ENCODE measurements at places on chromosomes 4 and X.
A peak's percentile ranks its signal among the peaks of the same experiment; 100 is the strongest.

DNA sequence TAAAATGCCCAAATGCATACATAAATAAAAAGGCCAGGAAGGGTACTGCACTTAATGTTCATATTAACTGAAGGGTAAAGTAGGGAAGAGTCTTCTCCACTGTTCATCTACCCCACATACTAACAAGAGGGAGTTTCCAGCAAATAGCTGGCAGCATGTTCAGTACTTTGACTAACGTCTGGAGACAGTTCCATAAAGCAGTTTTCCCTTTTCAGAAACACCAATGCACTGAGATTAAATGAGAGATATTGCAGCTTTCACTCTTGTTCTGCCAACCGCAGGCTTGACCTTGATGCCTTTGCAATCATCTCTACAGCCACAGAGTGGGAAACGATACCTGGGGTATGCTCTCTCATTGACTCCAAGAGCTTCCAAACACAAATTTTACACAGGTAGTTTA, 2123.1 kb upstream of the TENM3 start:
- no peak for DNase-seq

GRCh38 chr4:173274744-173275143, 59.4 kb downstream of the HMGB2 start:
- DNase-seq, result no peak

DNA sequence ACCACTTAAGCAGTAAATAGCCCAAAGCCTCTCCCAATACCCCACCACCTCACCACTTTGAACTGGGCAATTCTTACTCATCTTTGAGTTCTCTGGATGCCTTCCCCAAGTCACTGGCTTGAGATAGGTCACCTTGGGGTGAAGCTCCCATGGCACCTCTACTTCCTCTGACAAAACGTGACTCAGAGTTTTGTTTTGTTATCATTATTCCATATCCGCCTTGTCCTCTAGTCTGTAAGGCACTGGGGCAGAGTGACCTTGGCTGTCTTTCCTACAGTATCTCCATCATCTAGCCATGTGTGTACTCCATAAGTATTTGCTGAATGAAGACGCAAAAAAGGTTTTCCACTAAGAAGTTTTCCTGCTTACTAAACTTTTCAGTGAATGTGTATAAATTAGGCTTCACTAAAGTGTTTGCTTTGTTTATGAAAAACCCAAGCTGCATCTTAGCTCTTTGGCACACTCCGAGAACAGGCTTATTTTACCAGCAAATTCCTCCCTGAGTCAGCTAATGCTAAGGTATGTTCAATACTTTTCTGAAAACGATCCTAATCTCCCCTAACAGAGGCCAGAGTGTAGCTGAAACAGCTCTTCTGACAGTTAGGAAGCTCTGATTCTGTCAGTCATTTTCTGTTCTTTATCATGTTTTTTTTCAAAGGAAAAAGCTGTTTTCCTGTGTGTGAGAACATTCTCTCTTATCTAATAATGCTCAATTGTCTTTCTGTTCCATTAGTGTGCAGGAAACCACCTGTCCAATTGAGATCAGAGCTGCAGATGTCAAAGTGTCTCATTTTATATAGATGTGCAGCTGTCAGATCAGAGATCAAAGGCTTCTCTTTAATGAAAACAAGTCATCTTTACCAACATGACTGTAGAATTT, 30.2 kb upstream of the TSPAN5 start:
- no peak for DNase-seq

GRCh38 chr4:33381816-33382215, 2661.6 kb downstream of the PCDH7 start:
- no peak for DNase-seq

- DNase-seq, result no peak
These were observed 252.8 kb upstream of the SLC7A11 start for GRCh38 chr4:138494931-138495330.

- no peak for DNase-seq
These were observed 141.2 kb downstream of the DHX15 start for GRCh38 chr4:24443200-24443599.

DNA sequence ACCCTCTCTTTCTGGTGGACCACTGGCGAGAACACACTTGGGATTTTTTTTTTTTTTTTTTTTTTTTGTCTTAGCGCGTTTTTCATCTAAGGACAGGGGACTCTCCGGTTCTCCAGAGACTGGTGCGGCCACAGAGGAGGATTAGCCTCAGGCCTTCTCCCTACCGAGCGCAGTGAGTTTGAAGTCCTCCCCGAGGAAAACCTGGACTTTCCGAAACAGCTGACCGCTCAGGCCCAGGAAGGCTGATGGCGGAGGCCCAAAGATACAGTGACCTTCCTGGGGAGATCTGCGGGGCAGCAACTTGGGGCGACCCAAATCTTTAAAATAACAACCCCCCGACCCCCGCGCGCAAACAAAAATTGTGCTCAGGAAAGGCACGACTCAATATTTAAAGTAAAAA, 9.2 kb downstream of the NKX3-2 start:
- no peak for DNase-seq

DNA sequence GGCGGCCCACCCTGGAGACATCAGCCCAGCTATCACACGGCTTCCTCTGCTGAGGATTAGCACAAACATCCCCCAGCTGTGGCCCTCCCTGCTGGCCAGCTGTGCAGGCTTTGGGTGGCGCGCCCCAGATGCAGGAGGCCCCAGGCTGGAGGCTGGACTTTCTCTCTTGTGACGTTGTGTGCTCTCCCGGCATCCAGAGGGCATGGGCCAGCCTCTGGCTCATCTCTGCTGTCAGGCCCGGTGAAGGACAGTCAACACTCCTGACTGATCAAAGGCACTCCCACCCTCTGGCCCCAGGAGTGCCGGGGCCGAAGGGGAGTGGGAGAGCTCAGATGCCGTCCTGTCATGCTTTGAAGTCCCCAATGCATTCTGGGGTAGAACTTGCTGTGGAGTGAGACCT, 29.9 kb upstream of the PJA1 start:
- no peak for DNase-seq

DNA sequence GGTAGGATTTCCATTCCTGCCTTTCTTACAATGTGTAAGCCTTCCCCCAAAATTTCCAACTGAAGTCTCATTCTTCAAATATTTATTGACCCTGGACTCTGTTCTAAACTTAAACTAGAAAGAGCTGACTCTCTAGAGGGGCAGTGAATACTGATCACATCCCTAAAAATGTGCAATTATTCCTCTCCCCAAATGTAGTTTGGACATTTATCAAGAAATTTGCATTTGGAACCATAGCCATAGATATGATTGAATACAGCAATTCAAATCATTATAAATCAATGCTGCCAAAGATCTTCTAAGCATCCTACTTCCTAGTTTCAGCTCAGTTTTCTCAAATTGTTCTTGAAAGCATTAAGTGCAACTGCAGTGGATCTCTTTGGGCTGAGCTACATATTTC, 525.7 kb downstream of the RAB28 start:
- no peak for DNase-seq

DNA sequence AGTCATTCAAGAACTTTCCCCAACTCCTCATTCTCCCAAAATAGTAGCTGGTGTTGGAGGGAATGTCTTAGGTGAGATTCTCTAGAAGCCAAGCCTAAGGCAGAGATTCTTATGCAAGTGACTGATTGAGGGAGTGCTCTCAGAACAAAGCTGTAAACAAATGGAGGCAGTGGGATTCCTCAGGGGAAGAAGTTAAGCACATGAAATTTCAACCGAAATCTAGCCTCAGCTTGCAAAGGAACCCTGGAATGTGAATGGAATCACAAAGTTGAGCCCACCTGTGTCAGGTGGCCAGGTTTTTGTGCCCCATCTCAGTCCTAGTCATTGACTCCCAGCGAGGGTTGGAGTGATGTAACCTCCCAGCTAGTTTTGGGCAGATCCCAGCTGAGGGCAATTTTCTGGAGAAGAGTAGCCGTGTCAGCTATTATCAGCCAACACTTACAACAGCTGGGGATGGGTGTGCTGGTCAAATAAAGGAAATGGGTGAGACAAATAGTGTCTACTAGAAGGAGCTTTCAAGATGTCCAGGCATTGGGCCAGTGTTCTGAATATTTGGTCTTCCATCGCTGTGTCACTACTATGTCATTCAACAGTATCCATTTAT, 29.7 kb upstream of the FGF2 start:
- no peak for DNase-seq

DNA sequence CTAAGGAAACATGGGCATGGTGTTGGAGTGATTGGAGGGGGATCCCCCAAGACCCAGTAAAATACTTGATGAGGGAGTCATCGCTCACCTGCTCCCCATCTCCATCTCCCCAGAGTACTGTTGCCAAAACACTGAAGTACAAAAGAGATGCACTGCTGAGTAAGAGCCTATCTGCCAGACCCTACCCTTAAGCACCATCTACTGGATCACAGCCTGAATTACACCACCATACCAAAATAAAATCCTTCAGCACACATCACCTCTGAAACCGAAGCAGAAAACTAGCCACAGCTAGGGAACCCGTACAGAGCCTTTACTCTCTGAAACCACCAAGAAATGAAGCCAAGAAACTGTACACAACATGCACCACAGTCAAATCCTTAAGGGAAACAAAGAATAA, 466.3 kb upstream of the ACTRT1 start:
- peak; percentile 18 for DNase-seq

GRCh38 chr4:170281027-170281426, 191.3 kb upstream of the AADAT start:
- DNase-seq, result no peak

- DNase-seq, result no peak
These were observed 131.9 kb downstream of the TBC1D19 start for GRCh38 chr4:26715636-26716242.

DNA sequence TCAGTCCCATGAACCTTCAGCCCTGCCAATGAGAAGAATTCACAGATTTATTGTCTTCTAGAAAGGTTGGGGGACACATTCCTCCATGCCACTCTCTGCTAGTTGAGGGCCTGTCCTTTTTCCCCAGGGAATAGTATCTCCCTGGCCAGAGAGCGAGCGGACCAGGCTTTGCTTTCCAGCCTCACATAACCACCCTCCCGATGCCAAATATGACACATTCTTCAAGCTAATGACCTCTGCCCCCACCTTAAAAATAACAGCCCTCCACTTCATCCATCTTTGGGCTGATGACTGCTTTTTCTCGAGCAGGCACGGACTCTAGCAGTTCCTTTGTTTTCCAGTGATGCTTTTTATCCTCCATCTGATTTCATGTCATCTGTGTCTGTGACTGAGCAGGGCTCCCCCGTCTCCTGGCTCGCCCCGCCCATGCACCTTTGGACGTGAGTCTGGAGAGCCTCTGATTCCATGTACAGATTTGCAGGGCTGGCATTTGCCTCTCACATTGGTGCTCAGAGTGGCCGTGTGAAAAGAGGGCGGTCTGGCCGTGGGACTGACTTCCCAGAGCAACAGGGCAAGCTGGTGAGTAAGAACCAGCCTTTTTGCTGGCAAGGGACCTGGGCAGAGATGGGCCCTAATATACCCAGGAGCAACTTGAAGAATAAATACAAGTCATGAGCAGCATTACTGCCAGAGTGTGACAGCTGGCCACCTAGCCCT, 279.8 kb downstream of the BCOR start:
- DNase-seq, result no peak

DNA sequence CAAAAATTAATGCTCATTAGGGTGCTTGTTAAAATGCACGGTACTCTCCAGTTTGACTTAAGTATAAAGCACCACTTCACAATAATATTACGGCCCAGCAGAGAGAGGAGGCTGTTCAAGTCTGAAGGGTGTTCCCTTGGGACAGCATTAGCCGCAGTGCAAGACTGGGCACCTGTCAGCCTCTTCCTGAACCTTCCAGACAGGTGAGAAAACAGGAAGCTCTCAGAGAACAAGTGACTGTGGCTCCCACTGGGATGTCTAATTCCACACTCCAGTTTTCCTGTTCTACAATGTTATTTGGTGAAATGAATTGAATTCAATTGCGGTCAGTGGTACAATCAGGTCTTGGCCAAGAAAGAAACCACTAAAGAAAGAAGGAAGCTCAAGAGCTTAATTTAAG, 414.4 kb downstream of the SMARCA1 start:
- DNase-seq, result peak; percentile 95

- DNase-seq, result no peak
These were observed 40.0 kb downstream of the UGT2B10 start for GRCh38 chr4:68855771-68856170.

DNA sequence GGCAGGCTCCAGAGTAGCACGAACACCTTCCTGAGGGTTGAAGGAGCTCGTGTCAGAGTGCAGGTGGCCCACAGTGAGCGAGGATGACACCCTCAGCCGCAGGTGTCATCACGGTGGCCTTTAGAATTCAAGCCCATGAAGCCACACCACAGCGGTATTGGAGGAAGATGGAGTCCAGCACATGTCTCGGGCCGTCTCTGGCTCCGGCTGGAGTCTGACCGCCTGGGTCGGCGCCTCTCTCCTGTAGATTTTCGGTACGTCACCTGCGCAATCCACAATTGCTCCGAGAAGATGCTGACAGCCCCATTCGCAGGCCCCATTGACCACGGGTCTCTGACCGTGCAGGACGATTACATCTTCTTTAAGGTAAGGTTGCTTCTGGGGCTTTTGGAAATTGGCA, 229.4 kb upstream of the PSAPL1 start:
- DNase-seq, result no peak

DNA sequence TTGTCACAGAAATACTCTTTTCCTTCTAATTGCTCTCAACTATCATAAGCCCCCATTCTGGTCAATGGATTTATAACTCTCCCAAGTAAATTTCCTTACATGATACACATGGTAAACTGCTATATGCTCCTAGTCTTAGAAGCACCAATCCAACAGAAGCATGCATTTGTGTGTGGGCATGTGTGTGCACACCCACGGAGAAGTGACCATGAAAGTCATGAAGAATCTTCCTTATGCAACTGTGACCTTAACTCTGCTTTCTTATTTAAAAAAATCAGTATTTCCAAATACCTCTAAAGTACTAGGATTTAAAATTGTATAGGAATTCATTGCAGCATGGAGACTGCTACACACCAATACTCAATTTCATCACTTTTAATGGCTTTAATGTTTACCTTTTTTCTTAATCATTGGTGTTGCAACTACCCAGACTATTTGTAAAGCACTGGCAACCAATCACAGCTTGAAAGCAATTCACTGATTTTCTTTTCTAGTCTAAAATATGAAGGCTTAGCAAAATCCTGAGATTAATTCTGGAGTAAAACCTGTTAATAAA, 47.6 kb downstream of the MAML3 start:
- DNase-seq, result no peak

DNA sequence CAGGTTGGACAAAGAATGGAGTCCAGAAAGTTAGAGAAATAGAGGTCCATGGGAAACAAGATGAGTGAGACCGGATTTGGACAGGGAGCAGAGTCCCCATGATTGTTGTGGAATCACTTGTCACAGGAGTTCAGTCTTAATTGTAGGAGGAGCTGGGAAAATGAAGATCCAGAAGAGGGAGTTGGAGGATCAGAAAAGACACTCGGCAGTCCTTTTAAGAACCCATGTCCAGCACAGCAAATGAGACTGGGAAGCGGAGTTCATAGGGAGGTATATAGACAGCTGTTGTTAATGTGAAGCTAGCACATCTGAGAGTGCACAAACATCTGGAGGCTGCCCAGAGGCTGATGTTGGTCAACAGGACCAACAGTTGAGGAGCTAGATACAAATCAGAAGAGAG, 111.4 kb upstream of the RXFP1 start:
- DNase-seq, result no peak

GRCh38 chrX:154022108-154022507, 2.4 kb upstream of the IRAK1 start:
- DNase-seq, result no peak
